GM12865 (cell line): ENCODE measurements at places on chromosomes 7 and 10.
A peak's percentile ranks its signal among the peaks of the same experiment; 100 is the strongest.

- no peak for DNase-seq
Measured at GRCh38 chr10:32326680-32327363, 20.1 kb downstream of the EPC1 start.

- DNase-seq, result no peak
Measured at GRCh38 chr7:107494315-107494751, 24.5 kb downstream of the GPR22 start.

GRCh38 chr7:150820148-150820547, 19.6 kb downstream of the TMEM176A start:
- peak; percentile 13 for DNase-seq

- DNase-seq, result no peak
Measured at GRCh38 chr10:51266496-51266895, 192.2 kb downstream of the PRKG1 start.

DNA sequence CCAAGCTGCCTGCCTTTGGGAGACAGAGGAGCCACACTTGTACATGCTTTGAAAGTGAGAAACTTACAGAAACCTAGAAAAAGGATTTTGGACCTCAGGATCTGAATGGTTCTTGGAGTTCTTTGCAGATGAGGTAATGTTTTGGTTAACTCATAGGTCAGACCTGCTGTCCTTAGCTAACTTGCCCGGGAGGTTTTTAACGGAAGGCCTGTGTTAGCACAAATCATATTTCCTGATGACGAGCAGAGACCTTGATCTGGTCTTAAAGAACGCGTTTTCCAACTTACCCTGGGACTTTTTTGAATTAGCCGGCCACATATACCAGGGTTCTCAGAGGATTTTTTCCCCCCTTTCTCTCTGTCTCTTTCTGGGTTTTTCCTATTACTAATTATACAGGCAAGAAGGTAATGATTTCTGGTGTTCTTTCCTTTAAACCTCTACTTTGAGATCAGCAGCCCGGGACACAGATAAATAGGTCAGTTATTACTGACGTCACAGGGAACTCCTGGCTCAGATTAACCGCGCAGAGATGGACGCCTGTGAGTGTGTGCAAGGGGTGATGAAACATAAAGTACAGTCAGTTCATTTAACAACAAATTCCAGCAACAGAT, 101.7 kb upstream of the KLF6 start:
- DNase-seq, result peak; percentile 51

DNA sequence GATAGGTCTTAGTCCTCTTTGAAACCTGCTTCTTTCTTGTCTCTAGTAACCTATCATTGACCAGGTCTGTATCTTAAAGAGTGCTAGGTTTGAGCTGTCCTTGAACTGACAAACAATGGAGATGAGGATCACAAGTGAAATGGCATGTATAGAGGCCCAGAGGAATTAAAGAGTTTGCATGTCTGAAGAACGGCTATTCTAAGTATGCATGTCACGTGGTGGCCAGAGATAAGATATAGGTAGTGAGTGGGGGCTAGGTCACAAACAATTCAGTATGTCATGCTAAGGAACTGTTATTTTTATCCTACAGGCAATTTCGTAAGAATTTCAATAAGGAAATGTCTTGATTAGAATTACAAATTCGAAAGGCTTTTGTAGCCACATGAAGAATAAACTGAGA, 95.3 kb downstream of the SUGCT start:
- DNase-seq, result no peak

DNA sequence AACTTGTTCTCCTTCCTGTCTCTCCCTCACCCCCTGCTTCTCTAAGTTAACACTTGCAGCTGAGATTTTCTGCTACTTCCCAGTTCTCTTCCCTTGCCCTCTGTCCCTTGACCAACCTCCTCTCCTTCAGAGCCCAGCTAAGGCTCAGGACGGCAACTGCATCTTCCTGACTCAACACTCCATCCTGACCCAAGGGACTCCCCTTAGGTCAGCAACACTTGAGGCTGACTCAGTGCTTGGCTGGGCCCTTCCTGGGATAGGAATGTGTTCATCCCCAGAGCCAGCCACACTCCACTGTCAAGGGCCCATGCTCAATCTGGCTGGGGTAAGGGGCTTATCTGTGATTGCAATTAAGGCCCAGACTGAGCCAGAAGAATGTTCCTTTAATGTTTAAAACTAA, 3.4 kb downstream of the CALHM2 start:
- DNase-seq, result no peak

DNA sequence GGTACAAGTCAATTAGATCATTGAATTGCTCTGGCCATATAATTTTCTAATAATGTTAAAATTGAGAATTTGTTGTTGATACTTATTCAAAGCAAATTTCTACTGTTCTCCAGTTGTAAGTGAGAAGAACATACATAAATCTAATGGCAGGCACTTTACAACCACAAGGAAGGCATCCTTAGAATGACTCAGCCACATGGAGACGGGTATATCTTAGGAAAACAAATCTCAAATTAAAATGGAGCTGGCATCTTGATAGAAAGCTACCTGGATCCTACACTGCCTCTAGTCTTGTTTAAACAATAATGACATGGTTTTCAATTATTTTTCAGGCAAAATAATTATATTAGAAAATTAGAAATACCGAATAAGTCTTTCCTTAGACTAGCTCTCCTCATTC, 1183.7 kb upstream of the SORCS1 start:
- no peak for DNase-seq

GRCh38 chr10:38050212-38050611, 39.7 kb downstream of the ZNF33A start:
- no peak for DNase-seq

DNA sequence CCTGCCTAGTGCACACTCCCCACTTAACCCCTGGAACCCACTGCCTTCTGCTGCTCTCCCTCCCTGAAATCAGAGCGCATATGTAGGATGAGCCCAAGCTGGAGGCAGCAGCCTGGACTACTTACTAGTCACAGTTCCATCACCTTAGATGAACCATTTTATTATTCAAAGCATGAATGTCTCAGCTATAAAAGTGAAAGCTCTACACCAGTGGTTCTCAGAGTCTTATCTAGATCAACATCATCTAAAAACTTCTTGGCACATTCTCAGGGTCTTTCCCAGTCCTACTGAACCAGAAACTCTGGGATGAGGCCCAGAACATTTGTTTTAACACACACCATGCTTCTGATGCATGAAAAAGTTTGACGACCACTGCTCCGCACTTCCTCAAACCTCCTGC, 100.3 kb upstream of the ANK3 start:
- no peak for DNase-seq

GRCh38 chr10:60234551-60234950, 155.1 kb downstream of the ANK3 start:
- DNase-seq, result no peak

- peak; percentile 80 for DNase-seq
Measured at GRCh38 chr7:27921081-27921836, 181.3 kb downstream of the TAX1BP1 start.

DNA sequence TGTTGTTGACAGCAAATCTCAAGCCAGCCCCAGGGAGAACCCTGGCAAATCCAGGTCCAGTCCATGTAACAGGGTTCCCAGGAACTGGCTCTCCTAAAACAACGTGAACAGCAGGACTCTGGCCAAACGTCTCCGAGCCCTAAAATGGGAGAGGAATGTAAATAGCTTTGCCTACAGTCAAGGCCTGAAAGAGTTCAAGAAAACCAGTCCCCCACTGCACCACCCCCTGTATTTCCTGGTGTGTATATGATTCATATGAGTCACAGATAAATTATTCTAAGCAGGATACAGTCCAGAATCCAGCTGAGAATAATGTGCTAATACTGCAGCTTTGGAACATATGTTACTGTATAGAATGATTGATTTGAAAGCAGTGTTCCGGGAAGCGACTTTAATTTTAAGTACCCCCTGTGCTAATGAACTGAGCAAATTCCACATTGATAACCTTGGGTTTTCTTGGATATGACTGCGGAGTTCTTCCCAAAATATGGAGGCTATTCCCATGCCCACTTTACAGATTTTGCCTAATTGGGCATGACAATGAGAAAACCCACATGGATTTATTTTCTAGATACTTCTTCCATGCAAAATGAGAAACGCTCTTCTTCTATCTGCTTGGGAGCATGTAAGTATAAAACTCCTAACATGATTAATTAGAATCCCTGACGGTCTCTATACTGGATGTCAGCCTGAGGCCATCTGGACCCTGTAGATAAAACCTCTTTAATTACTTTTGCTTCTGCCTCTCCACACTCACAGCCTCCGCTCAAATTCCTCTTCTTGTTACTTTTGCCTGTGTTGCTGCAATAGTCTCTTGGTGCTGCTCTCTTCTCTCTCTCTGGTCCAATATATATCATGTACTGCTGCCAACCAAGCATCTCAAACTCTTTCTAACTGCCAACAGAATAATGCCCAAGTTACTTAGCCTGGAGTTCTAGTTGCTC, 50.2 kb downstream of the LAMB4 start:
- DNase-seq, result no peak

DNA sequence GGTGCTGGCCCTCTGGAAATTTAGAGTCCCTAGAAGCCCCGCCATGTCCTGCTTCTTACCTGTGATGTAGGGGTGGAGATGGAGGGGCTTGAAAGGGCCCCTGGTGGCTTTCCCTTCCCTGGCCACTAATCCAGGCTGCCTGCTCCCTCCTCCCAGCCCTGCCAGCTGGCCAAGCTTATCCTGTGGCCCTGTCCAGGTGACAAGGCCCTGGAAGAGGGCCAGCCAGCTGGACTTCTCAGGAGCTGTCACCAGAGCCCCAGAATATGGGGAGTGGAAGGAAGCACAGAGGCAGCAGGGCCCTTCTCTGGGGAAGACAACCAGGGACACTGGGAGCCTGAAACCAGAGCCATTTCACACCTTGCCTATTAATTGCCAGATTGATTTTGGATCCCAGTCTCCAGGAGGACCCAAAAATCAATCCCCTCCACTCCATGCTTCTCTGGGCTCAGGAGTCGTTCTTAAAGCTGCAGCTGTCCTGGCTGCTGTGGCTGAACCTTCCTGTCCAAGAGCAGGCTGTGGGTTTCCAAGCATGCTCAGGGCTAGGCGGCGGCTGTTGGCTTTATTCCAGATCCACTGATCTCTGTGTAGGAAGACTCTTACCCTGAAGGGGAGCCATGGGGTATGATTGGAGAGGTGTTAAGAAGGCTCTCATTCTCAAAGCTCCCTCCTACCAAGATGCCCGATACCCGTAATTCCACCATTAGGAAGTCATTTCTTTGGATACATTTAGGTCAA, 52.6 kb upstream of the PCBD1 start:
- DNase-seq, result no peak

DNA sequence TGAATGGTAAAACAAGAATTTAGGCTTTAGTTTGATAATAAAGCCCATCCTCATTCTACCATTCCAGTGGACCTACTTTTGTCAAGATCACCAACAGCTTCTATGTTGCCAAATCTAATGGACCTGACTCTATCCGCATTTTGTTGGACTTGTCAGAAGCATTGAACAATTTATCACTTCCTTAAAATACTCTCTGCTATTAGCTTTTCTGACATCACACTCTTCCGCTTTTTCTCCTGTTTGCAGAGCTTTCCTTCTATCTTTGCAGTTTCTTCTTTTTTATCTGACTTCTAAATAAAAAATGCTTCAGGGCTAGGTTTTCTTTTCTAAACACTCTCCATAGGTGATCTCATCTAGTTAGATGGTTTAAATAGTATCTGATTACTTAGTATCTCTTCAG, 42.7 kb upstream of the SMIM30 start:
- no peak for DNase-seq

- DNase-seq, result no peak
Measured at GRCh38 chr10:117638200-117638599, 95.7 kb downstream of the EMX2 start.

DNA sequence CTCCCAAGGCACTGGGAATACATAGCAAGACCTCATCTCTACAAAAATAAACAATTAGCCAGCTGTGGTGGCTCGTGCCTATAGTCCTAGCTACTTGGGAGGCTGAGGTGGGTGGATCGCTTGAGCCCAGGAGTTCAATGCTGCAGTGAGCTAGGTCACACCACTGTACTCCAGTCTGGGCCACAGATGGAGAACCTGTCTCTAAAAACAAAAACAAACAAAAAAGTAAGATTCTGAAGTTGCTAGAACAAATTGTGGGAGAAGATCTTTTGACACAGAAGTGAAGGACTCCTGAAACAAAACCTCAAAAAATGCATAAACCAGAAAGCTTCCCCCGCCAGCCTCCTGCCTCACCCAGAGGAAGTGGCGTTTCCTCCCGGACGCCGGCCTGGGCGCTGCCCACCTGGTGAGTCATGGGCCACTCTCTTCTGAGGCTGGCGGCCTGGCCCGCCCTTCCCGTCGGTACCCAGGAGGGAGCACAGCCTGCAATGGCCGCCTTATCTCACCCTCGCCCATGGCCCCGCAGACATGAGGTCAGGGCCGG, 25.4 kb upstream of the ELN start:
- peak; percentile 11 for DNase-seq

GRCh38 chr7:77958436-77958835, 159.9 kb downstream of the PHTF2 start:
- no peak for DNase-seq

GRCh38 chr7:94632338-94633013, 23.5 kb downstream of the SGCE start:
- peak; percentile 43 for DNase-seq

DNA sequence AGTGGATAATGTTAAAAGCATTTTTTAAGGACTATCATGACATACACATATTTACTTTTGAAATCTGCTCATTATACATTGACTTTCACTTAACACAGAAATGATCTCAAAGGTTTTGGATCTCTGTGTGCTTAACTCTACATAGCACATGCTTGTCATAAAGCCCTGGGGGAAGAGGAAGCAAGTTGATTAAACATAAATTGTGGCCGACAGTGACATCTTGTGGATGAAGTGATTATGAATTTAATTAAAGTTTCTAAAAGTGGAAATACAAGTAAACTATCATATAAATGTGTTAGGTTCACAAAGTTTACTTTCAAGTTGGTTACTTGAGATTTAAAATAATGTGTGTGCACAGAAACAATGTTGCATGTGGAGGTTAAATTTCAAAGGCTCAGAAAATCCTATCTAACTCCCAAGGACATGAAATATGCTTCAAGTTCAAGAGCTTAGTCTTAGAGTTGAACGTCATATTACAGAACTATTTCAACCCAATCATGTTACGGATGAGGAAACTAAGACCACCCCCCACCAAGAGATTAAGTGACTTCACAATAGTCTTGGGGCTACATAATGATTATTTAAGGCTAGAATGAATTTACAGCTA, 1247.8 kb downstream of the GATA3 start:
- peak; percentile 46 for DNase-seq
